AG09319 (cell line): ENCODE measurements at places on chromosomes 7 and 10.

DNA sequence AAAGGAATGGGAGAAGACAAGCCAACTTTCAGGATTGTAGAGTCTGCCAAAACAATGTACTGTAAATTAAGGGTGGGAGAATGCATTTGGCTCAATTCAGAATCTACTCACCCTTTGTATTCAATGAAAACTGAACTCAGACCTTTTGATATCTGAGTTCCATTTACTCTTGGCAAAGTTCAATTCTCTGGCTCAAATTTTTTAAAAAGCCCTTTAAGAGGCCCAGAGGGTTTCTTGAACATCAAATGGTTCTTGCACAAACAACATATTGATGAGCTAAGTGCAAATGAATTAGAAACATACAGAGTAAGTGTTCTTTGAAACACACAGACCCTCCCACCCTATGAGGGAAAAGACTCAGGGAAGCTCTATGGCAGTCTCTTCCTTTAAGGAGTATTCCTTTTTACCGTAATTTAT, 5.2 kb upstream of the XPNPEP1 start:
- DNase-seq, result no peak

DNA sequence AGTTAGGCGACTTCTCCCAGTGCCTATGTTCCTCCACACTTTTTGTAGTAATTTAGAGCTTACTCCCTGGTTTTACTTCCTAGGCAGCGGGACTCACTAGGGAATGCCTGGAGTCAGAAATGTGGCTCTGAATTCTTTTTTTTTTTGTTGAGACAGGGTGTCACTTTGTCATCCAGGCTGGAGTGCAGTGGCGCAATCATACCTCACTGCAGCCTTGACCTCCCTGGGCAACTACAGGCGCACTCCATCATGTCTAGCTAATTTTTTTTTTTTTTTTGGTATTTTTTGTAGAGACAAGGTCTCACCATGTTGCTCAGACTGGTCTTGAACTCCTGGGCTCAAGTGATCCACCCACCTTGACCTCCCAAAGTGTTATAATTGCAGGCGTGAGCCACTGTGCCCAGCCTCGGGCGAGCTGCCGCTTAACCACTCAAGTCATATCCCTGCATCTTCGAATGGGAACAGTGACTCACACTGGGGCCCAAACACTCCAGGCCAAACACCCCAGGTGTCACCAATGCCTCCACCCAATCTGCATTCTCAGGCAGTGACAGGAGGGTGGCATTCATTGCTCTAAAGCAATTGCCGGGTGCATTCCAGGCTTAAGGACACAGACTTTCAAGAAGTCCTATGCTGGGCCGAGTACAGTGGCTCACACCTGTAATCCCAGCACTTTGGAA, 19.6 kb downstream of the RGS10 start:
- no peak for DNase-seq

DNA sequence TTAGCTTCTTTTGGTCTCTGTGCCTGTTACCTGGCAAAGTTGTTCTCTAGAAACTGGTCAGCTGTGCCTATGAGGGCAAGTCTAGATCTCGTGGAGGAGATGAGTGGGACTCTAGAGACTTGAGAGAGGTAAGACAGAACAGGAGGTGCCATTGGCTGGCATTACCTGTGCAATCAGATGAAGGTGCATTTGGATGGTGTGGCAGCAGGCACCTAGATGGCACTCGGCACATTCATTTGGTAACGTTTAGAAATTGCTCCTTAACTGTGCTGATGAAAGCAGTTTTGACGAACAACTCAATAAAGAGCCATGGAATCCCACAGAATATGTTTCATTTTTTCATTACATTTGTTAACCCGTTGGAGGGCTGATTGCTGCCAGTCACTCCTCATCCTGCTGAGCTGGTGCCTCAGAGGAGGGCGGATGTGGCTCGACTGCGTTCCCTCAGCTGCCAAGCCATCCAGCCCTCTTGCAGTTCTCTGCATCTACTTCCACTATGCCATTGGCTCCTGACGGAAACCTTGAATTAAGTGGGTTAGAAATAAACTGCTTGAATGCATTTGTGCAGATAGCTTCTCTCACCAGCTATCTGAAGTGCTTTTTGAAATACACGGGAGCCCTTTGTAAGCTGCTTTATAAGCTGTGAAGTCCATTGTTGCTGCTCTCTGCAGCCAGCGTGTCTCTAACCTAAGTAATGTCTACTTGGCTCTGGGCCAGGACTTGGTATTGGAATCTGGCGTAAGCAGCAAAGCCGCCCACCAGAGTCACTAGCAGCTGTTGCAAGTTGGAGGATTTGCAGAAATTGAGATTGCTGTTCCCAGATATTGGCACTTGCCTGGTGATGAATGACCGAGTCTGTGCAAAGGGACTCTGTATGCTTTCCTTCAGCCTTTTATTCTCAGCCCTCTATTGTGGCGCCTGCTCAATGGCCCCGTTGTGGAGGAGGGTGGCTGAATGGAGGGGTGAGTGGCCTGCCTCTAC, 87.4 kb downstream of the LRRC4 start:
- no peak for DNase-seq

- DNase-seq, result no peak
These were observed 41.3 kb downstream of the TBATA start for GRCh38 chr10:70743879-70744278.

GRCh38 chr7:841943-842342, 9.7 kb downstream of the SUN1 start:
- DNase-seq, result no peak

- DNase-seq, result no peak
These were observed 54.4 kb downstream of the COBL start for GRCh38 chr7:51261950-51262795.

- DNase-seq, result no peak
These were observed 157.4 kb downstream of the SKIDA1 start for GRCh38 chr10:21368022-21368582.

DNA sequence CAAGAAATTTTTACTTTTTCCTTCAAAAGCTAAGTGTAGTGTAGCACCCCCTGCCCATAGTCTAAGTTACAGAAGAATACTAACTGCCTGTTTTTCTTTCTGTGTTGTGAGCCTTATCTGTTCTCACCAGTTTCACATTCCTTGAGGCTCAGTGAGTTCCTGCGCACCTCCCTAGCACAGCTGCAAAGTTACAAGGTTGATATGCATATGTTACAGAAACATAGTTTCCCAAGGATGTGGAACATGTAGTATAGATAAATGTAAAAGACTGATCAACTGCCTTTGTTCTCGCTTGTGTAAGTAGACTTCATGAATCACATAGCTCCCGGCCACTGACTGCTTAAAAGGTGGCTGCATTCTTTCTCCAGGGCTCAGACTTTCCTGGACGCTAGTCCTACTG, 6.7 kb upstream of the ZNF33B start:
- no peak for DNase-seq

GRCh38 chr7:151558575-151558974, 38.9 kb upstream of the RHEB start:
- no peak for DNase-seq

GRCh38 chr7:75657866-75658265, 80.9 kb downstream of the HIP1 start:
- no peak for DNase-seq

- no peak for DNase-seq
These were observed 6.9 kb upstream of the BAG3 start for GRCh38 chr10:119644205-119644814.

DNA sequence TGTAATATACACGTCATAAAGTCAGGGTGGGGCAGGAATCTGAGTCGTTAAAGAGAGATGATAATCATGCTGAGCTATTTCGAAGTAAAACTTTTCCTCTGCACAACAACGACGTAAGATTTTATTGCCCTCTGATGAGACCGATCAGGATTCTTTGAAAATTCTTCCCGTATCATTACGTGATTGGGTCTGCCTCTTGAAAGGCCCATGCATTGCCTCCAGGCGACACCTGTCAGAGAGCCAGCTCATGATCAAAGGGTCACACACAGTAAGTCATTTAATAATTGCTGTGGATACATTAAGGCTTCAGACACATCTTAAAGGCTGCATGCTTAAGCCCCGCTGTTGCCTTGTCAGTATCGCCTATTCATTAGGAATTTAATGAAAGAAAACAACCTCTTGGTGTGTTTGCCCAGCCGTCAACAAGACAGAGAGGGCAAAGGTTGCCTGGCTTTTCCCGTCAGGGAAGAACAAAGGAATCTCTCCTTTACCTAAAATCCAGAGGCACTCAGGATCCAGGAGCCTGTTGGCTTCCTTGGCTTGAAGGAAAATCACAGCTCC, 189.0 kb upstream of the SH2B2 start:
- DNase-seq, result no peak

DNA sequence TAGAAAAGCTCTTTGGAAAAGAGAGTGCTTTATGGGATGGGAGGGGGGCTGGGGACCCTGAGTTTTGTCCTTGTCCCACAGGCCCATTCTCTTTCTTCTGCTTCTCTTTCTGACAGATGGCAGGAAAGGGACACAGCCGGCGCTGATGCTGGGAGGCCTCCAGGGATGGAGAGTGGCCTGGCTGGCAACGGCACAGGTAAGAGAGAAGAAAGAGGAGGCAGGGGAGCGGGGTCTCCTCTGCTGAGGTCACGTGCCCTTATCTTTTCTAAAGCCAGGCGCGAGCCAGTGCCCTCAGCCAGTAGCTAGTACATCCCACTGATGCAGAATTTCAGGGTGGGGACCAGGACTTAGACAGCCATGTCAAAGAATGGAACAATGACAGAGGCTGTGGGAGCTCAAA, 9.2 kb downstream of the ZNF775 start:
- no peak for DNase-seq

DNA sequence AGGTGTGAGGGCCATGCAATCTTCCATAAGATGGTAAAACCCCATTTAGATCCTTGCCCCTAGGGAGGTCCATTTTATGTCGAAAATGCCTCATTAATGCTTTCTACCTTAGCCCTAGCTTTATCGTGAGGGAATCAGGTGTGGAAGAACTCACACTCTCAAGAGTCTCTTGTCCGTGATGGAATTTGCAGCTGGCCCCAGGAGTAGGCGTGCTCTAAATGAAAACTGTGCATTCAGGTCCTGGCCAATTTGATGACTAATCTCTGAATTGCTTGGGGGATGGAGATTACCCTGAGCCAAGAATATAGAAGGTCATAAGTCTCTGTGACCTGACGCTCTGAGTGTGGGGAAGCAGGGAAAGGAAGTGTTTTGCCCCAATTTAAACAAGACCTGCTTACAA, 6.6 kb downstream of the C10orf90 start:
- DNase-seq, result peak; percentile 23

DNA sequence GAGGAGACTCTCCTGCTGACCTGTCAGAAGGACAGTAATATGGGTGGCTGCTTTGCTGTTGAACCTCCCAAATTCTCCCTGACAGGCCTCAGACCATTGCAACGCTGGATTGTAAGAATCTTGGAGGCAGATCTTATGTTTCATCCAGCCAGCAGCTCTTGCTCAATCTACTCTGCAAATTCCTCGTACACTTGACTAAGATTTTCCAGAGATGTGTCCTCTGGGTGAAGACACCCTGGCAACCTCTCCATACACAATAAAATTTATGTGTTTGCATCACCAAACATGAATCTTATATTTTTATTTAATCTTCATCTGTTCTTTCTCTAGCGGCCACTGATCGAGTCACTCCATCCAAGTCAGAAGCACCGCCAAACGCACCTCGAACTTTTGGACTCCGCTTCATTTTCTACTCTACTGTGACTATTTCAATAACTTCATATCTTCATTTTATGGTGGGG, 623.1 kb downstream of the ACTR3B start:
- no peak for DNase-seq

GRCh38 chr7:70614237-70615045, 517.5 kb upstream of the GALNT17 start:
- DNase-seq, result peak; percentile 2

GRCh38 chr10:91422915-91423314, 12.8 kb downstream of the HECTD2 start:
- DNase-seq, result no peak

- DNase-seq, result no peak
These were observed 133.5 kb upstream of the FEZF1 start for GRCh38 chr7:122438006-122438405.

GRCh38 chr7:90933984-90934383, 330.2 kb upstream of the FZD1 start:
- DNase-seq, result no peak

DNA sequence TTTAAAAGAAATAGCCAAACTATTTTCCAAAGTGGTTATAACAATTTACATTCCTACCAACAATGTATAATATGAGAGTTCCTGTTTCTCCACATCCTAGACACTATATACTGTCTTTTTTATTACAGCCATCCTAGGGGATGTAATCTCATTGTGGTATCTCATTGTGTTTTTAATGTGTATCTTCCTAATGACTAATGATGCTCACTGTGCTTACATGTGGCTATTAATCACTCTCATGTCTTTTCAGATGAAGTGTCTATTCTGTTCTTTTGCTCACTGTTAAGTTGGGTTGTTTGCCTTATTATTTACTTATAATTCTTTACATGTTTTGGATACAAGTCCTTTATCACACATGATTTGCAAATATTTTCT, 71.8 kb downstream of the ZNF438 start:
- no peak for DNase-seq

GRCh38 chr7:818031-818699, 14.1 kb upstream of the SUN1 start:
- peak; percentile 54 for DNase-seq

- no peak for DNase-seq
These were observed 52.5 kb upstream of the CAMK2B start for GRCh38 chr7:44377681-44378421.

GRCh38 chr10:70145166-70145665, 1.3 kb downstream of the TYSND1 start:
- DNase-seq, result no peak

DNA sequence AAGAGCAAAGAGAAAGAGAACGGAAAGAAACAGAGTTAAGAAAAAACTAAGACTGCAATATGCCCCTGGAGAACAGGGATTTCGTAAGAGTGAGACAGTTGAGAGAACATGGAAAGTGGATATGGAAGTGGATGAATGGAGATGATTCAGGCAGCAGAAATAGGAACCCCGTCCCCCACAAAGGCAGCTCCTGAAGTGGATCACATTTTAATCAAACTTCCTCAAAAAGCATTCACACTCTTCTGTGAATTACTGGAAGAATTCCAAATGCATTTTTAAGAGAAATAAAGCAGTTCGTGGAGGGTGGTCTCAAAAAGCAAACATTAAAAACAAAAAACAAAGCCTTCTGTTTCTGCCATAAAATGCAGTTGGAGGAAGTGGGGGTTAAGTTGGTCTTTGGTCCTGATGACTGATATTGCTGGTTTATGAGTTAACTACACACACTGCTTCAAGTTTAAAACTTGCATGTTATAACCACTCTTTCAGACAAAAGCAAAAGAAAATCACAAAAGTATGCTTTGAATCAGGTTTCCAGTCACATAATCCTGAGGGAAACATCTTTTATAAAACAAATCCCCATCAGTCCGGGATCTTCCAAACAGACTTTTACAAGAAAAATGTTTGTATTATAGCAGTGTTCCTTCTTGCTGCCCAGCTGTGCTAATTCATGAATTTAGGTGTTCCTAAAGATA, 214.3 kb downstream of the FANK1 start:
- DNase-seq, result no peak

DNA sequence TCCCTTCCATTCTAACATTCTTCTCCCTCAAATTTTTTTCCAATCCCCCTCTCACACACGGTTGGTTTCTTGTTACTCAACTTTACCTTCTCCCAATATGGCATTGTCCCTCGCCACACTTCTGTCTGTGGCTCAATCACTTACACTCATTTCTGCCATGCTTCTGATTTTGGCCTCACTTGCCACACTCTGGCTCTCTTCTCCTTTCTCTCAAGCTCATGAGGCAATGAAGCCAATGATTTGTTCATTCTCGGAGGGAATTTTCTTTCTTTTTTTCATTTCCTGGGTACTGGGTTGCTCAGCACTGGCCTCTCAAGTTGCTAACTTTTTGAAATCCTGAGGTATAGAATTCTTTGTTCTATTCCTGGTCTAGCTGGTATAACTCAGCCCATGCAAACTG, 4.0 kb upstream of the MYOZ1 start:
- DNase-seq, result no peak
